ENCODE measurements at places on chromosomes 7 and 10.

GRCh38 chr7:151251689-151252560 lies 3.4 kb upstream of the SMARCD3 start:
- DNase-seq: no peak

- DNase-seq: no peak
Measured at GRCh38 chr10:114477285-114477684, 73.0 kb upstream of the AFAP1L2 start.

DNA sequence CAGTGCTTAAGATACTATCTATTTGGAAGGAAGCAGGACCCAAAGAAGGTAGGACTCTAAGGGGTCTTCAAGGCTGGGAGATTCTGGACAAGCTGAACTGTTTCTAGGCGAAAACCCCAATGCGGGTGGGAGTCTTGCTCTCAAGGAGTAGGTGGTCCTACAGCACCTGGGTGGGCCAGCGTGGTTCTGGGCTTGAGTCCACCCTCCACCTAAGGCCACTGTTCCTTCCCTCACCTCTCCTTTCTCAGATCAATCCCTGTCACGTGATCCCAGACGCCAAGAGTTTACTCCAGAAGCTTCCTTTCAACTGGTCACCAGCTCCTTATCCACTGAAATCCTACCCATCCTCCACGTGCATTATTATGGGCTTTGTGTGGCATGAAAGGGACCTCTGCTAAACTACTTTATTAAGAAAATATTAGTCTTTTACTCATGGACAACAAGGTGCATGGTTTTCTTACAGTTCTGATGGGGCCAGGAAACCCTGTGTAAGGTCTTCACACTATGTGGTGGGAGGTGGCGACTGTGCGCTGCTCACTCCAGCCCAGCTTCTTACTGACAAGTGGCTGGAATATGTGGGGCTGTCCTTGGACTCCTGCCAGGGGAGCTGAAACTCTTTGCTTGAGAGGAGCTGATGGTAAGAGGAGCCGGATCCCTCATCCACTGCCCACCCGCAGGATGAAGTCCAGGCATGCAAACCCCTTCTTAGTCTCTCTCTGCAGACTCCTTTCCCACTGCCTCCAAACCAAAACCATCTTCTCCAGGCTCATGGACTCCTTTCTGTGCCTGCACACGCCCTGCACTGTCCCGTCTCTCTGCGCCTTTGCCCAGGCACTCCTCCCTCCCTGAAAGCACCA lies 1.6 kb downstream of the ZNF746 start:
- no peak for DNase-seq

DNA sequence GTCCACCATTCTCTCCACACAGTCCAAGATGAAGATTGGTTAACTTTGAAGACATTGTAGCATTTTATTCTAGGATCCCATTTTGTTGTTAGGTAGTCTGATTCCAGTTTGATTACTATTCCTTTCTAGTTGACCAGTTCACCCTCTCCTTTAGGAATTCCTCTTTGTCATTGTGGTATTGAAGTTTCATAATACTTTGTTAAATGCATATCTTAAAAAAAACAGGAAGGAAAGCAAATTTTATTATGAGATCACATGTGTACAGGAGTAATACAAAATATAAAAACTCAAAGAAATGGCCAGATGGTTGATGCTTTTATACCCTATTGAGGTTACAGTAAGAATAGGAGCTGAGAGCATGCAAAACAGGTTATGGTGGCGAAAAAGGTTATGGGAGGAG lies 15.5 kb upstream of the SEMA3C start:
- no peak for DNase-seq

DNA sequence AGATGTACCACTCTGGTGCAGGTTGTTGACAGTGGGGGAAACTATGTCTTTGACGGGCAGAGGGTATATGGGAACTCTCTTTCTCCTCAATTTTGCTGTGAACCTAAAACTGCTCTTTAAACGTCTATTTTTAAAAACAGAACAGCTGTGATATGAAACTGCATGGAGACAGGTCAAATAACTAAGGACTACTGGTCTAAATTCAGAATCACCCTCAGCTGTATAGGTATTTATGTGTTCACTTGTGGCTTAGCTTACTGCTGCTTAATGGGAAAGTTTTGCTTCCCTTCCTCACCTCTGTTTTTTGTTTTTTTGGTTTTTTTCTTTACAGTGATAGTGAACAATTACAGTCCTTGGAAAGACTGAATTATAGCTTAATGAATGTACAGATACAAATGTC lies 86.9 kb upstream of the STRIP2 start:
- DNase-seq: no peak

DNA sequence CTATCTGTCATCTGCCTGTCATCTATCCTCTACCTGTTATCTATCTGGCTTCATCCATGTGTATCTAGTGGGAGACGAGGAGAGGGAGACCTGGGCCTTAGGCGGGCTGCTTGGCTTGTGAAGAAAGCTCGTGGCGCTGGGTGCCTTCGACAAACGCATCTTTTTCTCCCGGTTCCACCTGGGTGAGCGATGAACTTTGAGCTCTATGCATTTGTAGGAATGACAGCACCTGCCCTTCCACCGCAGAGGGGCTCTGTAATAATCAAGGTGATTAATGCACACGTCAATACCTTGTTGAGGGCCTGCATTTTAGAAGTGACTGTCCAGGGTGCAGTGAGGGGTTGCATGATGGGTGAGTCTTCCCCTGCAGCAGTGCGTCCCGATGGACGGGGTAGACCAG lies 2.6 kb upstream of the VIPR2 start:
- no peak for DNase-seq

DNA sequence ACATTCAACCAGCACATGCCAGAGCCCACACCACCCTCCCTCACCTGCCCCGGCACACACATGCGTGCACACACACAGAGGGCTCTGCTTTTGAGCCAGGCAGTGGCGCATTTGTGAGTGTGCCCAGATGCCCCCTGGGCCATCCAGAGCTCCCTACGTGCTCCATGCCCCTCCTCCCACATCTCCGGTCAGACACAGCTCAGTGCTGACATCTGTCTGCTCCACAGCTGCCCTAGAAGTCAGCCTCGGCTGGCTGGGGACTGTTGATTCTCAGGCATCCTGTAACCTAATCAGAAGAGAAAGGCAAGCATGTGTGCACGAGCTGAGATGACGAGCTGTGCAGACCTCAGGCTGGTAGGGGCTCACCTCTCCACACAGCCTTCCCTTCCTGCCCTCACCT lies 135.1 kb downstream of the ZMIZ1 start:
- DNase-seq: no peak

- no peak for DNase-seq
Measured at GRCh38 chr7:95845007-95845406, 72.7 kb downstream of the DYNC1I1 start.

GRCh38 chr10:22285130-22285529 lies 31.1 kb upstream of the COMMD3 start:
- DNase-seq: no peak

DNA sequence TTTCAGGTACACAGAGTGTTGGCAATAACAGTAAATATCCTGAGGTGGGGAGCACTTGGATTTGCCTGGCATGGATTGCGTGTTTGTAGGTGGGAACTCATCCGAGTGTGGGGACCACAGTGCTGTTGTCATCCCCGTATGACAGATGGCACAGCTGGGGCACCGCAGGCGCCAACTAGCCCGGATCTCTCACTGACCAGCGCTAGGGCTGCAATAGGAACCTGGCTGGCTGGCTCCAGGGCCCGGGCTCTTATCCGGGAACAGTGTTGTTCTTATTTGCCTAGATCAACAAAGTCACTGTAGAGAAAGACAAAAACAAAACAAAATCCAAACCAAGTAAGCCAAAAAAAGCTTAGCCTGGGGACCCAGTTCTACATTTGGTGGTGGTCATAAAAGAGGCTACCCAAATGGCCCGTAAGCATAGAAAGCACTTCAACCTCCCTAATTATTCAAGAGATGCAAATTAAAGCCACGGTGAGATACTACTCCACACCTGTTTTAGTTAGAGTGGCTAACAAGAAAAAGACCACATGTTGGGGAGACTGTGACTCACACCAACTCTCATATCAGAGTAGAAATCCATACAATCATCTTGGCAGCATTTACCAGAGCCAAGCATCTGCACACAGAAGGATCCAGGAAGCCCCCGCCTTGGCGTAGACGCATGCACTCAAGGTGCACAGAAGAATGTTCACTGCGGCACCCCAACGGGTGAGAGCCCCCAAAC lies 27.2 kb upstream of the PFKFB3 start:
- no peak for DNase-seq

DNA sequence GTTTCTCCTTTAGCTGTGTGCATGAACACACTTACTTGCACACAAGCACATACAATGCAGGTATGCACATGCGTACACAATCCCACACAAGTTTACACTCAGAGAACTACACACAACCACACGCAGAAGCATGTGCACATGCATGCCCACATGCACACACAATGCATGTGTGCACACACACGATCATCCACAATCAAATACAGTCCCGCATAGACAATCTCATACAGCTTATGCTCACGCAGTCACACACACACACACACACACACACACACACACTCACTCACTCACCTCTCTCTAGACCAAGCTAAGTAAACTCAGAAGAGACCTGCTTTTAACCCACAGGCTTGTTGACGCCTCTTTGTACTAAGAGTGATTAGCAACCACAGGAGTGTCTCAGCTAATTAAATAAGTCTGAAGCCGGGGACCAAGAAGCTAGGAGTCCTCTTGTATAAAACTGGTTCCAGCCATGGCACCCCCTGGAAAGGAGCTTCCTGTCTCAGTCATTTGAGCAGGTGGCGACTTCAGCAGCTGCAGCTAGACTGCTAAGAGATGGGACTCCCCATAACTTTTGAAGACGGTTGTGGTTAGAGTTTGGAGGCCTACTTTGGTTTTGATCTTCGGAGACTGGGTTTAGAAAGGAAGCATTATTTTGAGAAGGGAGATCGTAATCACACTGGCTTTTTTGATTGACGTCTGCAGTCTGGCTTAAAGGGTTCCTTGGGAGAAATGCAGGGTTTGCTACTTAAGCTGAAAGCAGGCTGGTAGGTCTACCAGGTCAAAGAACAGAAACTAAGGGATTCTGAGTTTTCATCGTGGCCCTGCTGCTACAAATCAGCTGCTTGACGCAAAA lies 82.3 kb upstream of the ADRB1 start:
- DNase-seq: no peak

All from NCI-H2029 treated with DMSO at 0.1 percent for 48 hours (cell line).